ENCODE measurements at places on chromosomes 4 and X. TPM values are rescaled to one million over a fixed set of nuclear protein-coding genes. Genes with fewer than 3 reads are reported as not detected.

GRCh38 chrX:11588097-11588496 is 77.6 kb downstream of the ARHGAP6 start:
- no peak overlapping the region for H3K27ac ChIP-seq
- H3K27me3 ChIP-seq, result no peaks in the 10 kb centered on the region
- no peak overlapping the region for H3K4me3 ChIP-seq
- no peaks in the 10 kb centered on the region for H3K36me3 ChIP-seq
- H3K4me1 ChIP-seq, result no peaks in the 10 kb centered on the region

GRCh38 chr4:57314636-57315035 is 204.5 kb upstream of the IGFBP7 start:
- H3K4me1 ChIP-seq, result no peaks in the 10 kb centered on the region
- H3K4me3 ChIP-seq, result no peak overlapping the region
- no peak overlapping the region for H3K27ac ChIP-seq
- no peaks in the 10 kb centered on the region for H3K27me3 ChIP-seq

- H3K4me3 ChIP-seq, result no peak overlapping the region
- no peaks in the 10 kb centered on the region for H3K4me1 ChIP-seq
Measured at GRCh38 chr4:161172396-161173026, 991.3 kb downstream of the FSTL5 start.

- H3K4me1 ChIP-seq, result no peaks in the 10 kb centered on the region
- H3K4me3 ChIP-seq, result no peak overlapping the region
- H3K27me3 ChIP-seq, result no peaks in the 10 kb centered on the region
- no peak overlapping the region for H3K27ac ChIP-seq
Measured at GRCh38 chr4:121786221-121786620, 14.9 kb upstream of the EXOSC9 start.

DNA sequence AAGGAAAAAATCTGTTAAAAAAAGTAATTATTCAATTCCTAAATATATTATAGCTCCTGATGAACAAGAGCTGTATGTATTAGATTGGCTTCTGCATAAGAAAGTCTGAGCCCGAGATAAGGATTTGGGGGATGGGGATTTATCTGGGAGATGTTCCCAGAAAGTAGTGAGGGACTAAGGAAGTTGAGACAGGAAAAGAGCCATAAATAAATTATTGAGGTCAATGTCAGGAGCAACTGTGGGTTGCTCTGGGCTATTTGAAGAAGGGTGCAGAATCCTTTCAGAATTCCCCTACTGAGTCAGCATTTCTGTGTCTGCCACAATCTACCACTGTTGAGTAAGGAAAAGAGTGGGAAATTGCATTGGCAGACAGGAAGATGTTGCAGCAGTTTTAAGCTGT is 3.1 kb upstream of the TDO2 start:
- peak overlapping the region; percentile 14 for H3K27ac ChIP-seq
- no peaks in the 10 kb centered on the region for H3K4me1 ChIP-seq
- no peaks in the 10 kb centered on the region for H3K27me3 ChIP-seq
- no peak for DNase-seq
- H3K36me3 ChIP-seq, result no peaks in the 10 kb centered on the region

DNA sequence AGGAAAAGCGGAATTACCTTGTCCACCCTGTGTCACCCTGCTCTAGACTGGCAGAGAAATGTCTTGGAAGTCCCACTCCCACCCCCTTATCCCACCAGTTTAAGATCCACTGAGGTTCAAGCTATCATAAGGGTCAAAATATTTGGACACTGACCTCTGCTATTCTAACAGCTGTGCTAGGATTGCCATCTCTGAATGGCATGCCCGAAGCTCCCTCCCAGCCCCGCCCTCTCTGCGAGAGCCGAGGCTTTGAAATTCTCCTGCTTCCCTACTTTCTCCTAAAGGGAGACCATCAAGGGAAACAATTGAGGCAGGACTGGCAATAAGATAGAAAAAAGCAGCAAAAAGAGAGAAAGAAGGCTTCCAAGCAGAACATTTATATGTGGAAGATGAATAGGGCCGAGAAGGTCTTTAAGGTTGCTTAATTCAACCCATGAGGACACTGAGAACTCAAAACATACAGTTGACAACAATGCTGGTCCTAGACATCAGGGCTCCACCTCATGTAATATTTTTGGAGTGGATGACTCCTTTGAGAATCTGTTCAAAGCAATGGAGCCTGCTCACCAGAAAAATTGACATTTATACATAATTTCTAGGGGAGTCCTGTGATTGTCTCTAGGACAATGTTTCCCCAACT is 338.7 kb upstream of the F9 start:
- no peak for DNase-seq
- no peaks in the 10 kb centered on the region for H3K4me1 ChIP-seq
- peaks cover 28% of the 10 kb centered on the region for H3K27me3 ChIP-seq
- H3K27ac ChIP-seq, result no peak overlapping the region

DNA sequence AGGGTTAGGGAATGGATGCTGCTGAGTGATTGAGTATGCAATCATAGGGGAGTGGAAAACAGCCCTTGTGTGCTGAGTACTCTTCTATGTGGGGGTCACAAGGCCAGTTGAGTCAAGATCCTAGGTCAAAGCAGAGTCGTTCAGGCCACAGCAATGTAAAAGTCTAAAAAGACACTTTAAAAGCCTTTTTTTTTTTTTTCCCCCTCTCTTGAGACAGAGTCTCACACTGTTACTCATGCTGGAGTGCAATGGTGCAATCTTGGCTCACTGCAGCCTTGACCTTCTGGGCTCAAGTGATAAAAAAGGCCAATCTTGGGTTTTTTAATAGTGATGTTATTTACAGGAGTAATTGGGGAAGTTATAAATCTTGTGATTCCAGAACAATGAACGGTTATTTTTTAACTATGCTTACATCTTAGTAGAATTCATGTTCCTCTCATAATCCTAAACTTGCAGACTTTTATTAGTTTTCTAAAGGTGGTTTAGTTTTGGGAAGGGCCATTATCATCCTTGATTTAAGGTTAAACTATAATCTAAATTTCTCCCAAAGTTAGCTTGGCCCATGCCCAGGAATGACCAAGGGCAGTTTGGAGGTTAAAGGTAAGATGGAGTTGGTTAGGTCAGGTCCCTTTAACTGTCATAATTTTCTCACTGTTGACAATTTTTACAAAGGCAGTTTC is 82.2 kb upstream of the BMP2K start:
- H3K36me3 ChIP-seq, result no peaks in the 10 kb centered on the region
- no peaks in the 10 kb centered on the region for H3K27me3 ChIP-seq
- H3K27ac ChIP-seq, result no peak overlapping the region
- H3K4me3 ChIP-seq, result no peak overlapping the region
- no peaks in the 10 kb centered on the region for H3K4me1 ChIP-seq
- DNase-seq, result no peak

- no peaks in the 10 kb centered on the region for H3K4me1 ChIP-seq
- H3K27me3 ChIP-seq, result no peaks in the 10 kb centered on the region
- no peaks in the 10 kb centered on the region for H3K36me3 ChIP-seq
- DNase-seq, result no peak
Measured at GRCh38 chrX:151538190-151539122, 25.0 kb upstream of the PASD1 start.

XPNPEP2 gene
- total RNA-seq, result 2.6 TPM

GPR173 gene
- 2.0 TPM for total RNA-seq

TAF7L gene
- not detected for total RNA-seq

LAS1L gene
- 25.9 TPM for total RNA-seq

SMIM31 gene
- 0.31 TPM for total RNA-seq

Data from left lung (tissue), 14 donors.